Activated naive CD8-positive, alpha-beta T cell treated with anti-CD3 and anti-CD28 coated beads for 36 hours (primary cell): ENCODE measurements at places on chromosomes 11 and 22.

DNA sequence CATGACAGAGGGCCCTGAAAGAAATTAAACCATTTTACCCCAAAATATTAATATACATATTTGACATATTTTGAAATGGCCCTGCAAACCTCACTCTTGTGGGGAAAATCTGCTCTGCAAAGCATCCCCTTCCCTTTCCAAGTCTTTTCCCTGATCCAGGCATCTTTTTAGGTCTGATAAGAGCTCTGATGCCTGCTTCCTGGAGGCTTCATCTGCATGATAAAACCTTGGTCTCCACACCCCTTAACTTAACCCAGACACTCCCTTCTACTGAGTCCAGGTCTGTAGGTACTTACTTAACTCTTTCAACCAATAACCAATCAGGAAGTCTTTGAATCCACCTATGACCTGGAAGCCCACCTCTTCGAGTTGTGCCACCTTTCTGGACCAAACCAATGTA, 1.8 kb upstream of the LGALS12 start:
- no peak for DNase-seq

DNA sequence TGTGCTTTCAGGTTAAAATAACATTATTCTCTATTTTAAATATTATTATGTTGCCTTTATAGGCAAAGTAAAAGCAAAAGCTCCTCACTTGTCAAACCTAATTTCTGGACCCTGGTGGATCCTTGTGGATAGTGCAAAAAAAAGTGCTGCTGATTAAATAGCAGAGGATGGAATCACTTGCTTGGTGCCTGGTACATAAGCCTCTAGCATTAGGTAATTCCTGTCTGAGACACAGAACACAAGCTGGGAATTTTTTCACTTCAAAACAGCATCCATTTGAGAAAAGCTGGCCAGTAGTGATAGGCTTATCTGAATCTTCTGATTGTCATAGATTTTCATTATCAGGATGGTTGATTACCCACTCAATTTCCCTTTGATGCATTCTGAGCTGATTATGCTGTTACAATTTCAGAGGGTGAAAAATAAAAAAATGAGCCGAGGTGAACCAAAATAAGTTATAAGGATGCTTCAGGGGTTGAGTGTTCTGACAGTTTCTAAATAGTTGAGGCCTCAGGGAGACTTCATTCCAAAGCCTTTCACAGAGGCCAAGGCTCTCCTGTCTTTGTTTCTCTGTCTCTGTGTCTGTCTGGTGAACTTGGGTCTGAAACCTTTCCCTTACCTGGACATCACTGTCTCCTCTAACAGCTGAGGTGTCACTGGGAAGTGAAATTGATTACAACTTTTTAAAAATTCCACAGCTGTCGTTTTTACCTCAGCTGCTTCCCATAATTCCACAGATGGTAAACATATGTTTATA, 242.9 kb downstream of the NELL1 start:
- no peak for DNase-seq

DNA sequence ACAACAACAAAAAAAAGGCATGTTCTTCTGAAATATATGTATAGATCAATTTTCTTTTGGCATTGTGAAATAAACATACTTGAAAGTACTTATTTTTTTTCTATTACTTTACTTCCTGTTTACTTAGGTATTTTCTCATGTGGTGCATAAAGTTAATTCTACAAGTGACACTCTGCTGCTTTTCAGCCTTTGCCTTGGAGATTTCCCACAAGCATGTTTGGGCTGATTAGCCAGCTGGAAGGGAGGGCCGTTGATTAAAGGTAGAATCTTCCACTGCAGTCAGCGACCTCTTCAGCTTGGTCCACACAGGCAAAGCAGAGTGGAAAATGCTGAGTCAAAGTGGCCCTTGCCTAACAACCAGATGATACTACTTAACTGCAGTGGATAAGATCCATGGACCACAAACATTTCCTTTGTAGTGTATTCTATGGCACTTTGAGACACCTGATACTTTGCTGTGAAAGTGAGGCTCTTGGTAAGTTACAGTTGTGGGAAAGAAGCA, 176.0 kb downstream of the ARHGAP42 start:
- DNase-seq = peak; percentile 1

DNA sequence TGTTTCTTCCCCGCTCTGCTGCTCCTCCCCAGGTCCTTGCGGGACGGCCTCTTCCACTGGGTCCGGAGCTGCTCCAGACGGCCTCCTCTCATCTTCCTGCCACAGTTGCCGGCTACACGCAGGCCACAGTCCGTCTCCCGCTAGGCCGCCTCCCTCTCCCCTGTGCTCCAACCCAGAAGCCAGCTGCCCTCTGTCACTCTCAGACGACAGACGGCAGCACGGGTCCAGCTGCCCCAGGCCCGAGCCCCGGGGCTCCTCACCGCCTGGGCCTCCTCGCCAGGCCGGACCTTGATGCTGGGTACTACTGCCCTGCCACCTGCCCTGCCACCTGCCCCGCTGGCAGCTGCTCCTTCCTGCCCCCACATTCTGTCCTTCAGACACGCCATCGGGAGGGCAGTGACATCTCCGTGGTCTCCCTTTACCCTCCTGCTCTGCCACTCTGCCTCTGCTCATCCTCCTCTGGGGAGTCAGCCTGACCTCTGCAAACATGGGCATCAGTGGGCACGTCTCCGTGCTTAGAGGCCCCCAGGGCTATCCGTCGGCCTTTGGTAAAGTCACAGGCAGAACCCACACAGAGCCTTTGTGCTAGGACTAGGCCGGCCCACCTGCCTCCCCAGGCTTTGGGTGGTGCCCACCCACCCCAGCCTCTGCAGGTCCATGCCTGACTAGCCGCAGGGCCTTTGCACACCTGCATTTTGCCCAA, 43.1 kb upstream of the TH start:
- DNase-seq = no peak

- DNase-seq = no peak
Measured at GRCh38 chr11:2199466-2200341, 28.1 kb upstream of the TH start.
